Activated T-helper 1 cell treated with Interleukin-2 at 50 U/mL for 16 hours (primary cell): ENCODE measurements at places on chromosomes 1 and 21.

- DNase-seq = no peak
Observed at GRCh38 chr1:87449348-87449963, 120.8 kb downstream of the LMO4 start.

DNA sequence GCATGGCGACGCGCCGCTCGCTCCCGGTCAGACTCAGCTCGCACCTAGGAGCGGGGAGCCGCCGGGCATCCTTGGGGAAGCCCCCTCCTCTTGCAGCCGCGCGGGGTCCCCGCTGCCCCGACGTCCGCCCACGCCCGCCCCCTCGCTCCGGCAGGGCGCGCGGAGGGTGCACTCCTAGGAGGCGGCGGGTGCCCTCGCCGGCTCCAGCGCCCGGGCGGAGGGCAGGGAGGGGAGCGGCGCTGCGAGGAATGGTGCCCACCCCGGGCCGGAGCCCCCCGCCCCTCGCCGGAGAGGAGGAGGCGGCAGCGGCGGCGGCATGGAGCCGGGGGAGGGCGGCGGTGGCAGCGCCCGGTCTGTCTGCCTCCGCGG lies 488 bp downstream of the FAM78B start:
- no peak for DNase-seq

GRCh38 chr1:89675677-89676076 lies 42.8 kb downstream of the LRRC8C start:
- no peak for DNase-seq

GRCh38 chr1:42259739-42260064 lies 75.3 kb downstream of the FOXJ3 start:
- no peak for DNase-seq

- DNase-seq = no peak
Observed at GRCh38 chr1:37175666-37176215, 141.4 kb upstream of the GRIK3 start.

GRCh38 chr1:202568826-202569225 lies 141.4 kb downstream of the SYT2 start:
- no peak for DNase-seq

- DNase-seq = no peak
Observed at GRCh38 chr1:108560189-108560873, 431 bp downstream of the EEIG2 start.

GRCh38 chr1:204274446-204274845 lies 60.7 kb upstream of the GOLT1A start:
- no peak for DNase-seq

GRCh38 chr1:228652116-228652515 lies 83.2 kb upstream of the RHOU start:
- DNase-seq = no peak

- no peak for DNase-seq
Observed at GRCh38 chr1:89603651-89604413, 29.1 kb upstream of the LRRC8C start.

DNA sequence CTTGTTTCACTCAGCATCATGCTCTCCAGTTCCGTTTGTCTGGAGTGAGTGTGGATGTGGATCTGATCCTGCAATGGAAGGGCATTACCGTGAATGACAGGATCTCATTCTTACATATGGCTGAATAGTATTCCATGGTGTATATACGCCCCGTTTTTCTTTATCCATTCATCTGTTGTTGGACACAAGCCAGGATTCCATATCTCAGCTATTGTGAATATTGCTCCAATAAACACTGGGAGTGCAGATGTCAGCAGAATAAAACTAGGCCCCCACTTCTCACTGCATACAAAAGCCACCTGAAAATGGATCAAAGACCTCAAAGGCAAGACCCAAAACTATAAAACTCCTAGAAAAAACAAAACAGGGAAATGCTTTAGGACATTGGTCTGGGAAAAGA lies 120.3 kb upstream of the TMPRSS2 start:
- DNase-seq = no peak

DNA sequence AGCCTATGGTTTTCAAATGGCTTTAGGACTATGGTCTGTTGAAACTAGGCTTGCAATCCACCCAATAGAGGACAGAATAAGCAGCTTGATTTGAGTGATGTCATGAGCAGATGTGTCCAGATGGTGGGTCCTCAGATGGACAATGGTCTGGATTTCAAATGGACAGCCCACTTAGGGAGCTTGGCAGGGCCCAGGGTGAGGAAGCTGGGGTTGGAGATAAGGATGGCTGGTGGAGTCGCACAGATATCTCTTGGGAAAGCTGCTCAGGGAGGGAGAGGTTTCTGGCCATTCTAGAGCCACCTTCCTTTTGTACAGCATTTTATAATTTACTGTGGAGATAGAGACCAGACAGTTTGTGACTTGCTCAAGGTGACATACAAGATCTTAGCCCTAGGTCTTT lies 55.0 kb downstream of the NFASC start:
- DNase-seq = no peak

- no peak for DNase-seq
Observed at GRCh38 chr1:56331892-56332567, 247.3 kb downstream of the PLPP3 start.

DNA sequence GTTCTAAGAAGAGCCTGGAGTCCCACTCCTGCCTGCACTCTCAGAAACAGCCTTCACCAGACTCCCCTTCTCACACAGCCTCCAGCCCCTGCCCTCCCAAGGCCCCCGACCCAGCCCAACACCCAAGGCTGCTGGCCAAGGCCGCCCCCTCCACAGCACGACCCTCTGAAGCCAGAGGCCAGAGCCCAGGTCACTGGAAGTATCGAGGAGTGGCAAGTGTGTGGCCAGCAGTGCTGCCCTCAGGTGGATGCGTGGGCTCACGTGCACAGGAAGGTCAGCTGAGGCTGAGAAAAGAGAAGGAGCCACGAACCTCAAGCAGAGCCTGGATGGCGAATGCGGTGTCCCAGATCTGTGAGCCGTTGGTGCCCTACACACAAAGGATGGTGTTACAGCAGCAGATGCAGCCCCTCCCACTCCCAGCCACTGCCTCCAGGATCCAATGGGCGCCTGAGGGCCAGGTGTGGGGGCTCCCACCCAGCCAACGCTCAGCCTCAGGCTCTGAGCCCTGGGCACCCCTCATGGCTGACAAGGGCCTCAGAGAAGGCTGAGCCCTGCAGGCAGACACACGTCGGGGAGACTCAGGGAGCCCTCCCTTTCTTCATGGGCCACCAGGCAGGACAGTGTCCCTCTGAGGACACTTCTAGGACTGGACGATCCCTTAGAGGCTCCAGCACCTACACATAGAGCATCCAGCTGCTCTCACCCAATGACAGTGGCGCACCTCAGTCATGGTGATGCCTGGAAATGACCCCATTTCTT lies 18.0 kb downstream of the LSS start:
- no peak for DNase-seq

- peak; percentile 3 for DNase-seq
Observed at GRCh38 chr1:184387476-184388318, 868 bp downstream of the C1orf21 start.

- no peak for DNase-seq
Observed at GRCh38 chr21:44304877-44305293, 5.0 kb downstream of the PFKL start.

DNA sequence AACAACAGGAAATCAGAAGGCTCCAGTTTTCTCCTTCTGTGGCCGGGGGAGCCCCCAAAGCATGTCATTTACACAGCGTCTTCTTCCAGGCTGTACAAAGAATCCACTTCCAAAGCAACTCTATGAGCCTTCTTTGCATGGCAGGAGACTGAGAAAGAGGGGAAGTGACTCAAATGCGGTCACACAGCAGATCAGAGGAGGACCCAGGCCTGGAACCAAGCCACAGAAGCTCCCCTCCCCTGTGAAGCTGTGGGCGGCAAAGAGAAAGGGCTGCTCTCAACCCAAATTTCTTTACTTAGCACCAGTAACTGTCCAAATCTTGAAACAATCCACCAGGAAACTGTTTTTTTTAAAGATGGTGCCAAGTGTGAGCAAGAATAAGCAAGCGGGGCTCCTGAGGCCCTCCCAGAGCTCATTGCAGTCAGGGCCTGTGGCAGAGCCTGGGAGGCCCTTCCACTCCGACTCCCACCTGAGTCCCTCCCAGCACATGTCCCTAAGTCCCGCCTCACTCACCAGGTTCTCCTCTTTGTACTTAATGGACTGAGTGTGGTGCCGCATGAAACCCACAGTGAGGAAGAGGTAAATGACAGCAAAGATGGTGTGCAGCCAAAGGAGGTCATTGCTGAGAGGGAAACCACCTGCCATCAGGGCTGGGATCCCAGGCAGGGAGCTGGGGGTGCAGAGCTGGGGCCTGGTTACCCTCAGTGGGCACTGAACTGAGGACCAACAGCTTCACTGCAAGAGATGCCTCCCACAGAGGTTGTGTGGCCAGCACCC lies 15.9 kb downstream of the TMEM63A start:
- DNase-seq = peak; percentile 60

DNA sequence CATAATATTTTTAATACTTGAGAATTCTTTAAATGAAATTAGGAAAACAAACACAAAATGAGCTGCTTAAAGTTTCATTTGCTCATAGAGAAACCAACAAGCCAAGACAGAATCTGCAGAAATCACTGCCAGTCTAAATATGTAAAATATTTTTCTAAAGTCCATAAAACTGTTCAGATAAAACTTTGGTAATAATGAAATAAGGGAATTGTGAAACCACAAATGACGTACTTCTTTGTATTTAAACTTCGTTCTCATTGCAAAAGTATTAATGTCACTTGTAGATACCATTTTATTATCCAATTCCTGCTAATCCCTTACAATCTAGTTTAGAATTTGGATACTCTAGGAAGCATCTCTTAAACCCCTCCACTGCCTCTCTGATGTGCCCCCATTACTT lies 234.5 kb upstream of the NEGR1 start:
- no peak for DNase-seq

DNA sequence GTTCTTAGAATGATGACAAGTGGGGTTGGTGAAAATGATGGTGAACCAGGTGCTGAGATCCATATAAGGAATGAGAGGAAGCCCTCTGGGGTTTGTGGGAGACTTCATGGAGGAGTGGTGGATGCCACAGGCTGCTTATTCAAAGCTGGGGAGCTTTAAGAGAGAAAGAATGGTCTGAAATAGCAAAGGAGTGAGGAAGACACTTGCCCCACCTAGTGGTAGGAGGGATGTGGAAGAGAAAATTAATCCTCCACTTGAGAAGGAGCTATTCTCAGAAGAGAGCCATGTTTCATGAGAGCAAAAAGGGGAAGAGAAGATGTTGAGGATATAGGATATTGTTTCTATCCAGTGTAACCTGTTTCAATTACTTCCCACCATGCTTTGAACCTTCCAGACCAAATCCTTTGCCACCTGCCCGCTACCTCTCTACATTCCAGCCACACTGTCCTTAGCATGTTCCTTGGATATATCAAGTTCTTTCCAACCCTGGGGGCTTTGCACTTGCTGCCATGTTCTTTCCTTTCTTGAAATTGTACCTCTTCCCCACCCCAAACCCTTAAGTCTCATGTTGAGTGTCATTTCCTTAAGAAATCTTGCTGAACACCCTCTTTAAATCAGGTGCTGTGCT lies 19.6 kb upstream of the ZNF648 start:
- no peak for DNase-seq

DNA sequence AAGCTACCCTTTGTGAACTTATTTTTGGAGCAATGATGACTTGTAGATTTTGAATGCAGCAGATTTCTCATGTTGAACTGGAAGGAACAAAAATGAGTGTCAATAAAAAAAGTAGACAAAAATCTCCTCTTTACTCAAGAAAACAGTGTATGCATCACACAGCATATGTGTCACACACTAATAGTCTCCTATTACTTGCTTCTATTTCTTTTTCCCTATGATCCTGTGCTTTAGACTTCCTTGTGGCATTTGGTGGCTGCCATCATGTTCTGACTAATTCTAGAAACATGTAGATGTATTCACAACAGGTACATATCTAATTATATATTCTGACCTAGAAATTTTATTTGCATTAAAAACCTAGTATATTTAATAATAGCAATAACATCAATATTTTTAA lies 14.3 kb downstream of the RC3H1 start:
- no peak for DNase-seq

DNA sequence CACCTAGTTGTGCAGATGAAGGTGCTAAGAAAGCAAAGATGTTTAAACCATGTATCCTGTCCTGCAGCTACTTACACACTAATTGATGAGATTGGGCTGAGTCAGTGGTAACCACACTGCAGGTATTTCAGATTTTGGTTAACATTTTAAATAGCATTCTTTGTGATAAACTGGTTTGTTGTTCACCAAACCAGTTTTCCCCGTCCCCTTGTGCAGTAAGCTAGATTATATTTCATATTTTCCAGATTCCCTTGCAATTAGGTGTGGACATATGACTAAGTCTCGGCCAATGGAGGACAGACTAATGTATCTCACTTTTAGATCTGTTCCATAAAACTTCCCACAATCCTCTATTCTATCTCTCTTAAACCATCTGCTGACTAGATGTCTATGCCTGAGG lies 320.4 kb downstream of the RWDD3 start:
- no peak for DNase-seq

DNA sequence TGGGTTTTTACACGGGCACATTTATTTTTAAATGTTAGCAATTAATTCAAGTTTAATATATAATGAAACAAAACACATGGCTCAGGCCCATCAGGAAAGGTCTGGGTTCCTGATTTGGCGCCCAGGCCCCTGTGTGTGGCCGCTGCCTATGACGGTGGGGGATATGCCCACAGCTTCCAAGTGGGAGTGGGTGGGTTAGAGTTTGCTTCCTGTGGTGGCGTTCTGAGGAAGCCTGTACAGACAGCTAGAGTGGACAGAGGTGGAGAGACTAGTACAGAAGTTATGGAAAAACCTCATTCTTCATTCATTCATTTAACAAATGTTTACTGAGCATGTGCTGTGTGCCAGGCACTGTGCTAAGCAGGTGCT lies 22.4 kb upstream of the EPS8L3 start:
- no peak for DNase-seq

DNA sequence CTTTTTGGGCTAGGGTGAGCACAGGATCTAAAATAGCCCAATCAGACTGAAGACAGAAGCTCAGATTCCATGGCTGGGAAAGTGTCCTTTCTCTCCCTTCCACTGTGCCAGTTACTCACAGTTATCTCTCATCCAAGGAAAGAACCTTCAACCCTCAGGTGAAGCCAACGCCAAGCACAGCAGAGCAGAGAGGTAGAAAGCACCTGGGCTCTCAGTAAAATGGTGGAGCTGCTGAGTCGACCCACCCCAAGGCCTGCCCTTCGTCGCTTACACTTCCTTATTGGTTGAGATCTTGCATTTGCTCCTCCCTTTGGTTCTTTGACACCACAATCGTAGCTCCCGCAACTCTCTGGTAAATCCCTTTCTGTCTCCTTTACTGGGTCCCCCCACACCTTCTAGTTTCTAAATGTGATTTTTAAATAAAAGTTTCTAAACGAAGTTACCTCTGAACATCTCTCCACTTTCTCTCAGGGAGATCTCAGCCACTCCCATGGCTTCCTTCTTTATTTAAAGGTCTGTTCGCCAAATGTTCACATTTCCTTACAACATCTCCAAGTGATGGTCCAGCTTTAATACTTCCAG lies 27.5 kb upstream of the SLC30A1 start:
- no peak for DNase-seq

GRCh38 chr1:212438831-212439237 lies 6.1 kb downstream of the NENF start:
- no peak for DNase-seq
